ENCODE measurements at places on chromosomes 12 and 14.
A peak's percentile ranks its signal among the peaks of the same experiment; 100 is the strongest.

- DNase-seq = no peak
These were observed 259.2 kb upstream of the CRY1 start for GRCh38 chr12:107352347-107353081.

DNA sequence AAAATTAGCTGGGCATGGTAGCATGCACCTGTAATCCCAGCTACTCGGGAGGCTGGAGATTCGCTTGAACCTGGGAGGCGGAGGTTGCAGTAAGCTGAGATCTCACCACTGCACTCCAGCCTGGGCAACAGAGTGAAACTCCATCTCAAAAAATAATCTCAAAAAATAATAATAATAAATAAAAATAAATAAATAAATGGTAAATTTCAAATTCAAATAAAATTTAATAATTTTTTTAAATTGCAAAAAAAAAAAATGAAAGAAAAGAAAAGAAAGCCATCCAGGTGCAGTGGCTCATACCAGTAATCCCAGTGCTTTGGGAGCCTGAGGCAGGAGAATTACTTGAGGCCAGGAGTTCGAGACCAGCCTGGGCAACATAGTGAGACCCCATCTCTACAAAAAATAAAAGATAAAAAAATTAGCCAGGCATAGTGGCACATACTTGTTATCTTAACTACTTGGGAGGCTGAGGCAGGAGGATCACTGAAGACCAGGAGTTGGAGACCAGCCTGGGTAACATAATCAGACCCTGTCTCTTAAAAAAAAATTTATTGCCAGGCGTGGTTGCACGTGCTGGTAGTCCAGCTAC, 36.4 kb downstream of the ALDH2 start:
- DNase-seq = no peak

DNA sequence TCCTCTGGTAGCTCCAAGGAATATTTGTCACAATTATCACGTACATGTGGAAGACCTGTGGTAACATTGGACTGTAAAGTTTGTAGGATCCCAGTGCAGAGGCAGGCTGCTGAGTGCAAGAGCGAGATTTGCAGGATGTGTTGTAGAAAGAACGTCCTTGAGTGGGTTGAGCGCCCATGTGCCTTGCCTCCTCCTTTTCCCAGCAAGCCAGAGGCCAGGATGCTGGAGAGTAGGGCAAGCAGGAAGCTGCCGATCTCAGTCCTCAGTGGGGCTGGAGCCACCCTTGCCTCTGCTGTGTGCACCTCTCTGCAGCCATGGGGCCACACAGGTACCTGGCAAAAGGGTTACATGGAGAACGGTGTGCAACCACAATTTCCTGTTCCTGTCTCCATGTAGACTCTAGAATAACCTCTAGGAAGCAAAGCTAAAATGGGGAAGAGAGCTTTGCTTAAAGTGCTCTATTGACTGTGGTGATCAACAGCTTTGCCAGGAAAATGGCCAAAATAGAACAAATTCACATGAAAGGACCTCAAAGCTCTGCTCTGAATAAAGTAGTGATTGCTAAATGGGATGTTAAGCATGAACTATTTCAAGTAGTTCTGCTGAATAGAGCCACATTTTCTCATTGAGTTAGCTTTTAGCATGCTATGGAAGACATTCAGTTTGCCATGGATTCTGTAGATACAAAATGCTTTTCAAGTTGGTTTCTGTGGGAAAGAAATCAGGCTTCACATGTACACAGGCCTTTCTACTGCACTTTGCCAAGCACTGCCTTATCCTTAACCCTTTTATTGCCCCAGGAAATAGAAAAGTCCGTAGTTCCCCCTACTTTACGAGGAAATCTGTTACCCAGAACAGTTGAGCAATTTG, 37.4 kb downstream of the ANKRD9 start:
- no peak for DNase-seq

GRCh38 chr12:68487721-68488309, 122.9 kb upstream of the RAP1B start:
- DNase-seq = no peak

GRCh38 chr12:128853600-128854197, 421 bp downstream of the GLT1D1 start:
- DNase-seq = no peak

- DNase-seq = peak; percentile 15
These were observed 131.0 kb upstream of the SRRM4 start for GRCh38 chr12:118850244-118850825.

- no peak for DNase-seq
These were observed 11.9 kb downstream of the ANKRD13A start for GRCh38 chr12:110010853-110011723.

GRCh38 chr12:68359674-68360073, 27.5 kb upstream of the MDM1 start:
- no peak for DNase-seq

DNA sequence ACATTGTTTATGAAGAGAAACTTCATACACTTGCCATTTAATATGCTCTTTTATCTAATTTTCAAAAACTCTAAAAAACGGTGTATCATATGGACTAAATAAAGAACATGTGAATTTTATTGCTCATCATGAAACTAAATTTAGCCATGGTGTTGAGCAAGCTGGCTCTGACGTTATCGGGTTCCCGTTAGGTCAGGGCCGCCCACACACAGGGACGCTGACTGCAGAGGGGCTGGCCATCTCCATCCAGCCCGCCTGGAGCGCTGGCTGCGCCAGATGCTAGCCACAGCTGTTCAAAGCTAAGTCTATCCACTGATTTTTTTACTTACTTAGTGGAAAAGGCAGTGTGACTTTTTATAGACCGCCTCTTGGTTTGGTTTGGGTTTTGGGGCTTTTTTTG, 36.5 kb upstream of the DYNC1H1 start:
- no peak for DNase-seq

DNA sequence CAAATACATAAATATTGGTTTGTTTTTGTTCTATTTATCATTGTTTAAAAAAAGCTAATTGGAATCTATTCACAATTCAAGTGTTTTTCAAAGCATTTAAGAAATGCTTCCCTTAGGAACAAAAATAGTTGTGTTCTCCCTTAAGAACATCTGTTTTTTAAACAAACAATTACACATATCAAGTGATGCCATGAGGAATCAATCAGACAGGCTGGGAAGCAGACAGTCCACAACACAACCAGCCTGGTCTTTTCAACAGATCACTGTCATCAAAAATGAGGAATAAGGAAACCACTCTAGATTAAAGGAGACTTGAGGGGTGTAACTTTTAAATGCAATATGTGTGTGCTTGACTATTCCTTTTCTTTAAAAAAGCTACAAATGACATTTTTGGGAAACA, 25.5 kb downstream of the GALC start:
- DNase-seq = no peak

GRCh38 chr14:82642425-82642824, 1108.8 kb upstream of the SEL1L start:
- peak; percentile 15 for DNase-seq

DNA sequence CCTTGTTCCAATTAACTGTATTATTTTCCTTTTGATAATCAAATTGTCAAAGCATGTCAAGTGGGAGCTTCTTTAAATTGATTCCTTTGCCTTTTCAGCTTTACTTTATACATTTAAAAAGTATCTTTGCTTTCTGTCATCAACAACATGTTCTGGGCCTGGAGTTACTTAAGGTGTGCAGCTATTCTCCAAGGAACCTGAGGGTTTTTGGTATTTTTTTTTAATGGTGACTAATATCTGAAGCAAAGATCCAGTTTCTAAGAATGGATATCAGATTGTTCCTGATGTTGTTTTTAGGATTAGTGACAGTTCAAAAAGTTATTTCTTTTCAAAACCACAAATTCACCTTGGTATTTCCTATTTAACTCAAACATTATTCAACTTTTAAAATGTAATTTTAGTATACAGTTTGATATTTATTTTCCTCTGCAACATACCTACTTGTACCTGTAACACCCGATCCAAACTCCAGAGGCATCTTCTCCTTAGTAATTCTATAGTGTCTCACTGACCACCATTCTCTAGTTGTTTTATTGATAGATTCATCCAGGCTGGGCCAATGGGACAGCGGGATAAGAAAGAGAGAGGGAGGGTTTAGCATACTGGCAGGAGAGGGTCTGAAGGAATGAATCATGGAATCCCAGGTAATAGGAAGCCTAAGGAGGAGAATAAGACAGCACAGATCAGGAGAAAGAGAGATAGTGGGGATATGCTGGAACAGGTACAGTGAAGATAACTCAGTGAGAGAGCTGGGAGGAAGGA, 3.1 kb downstream of the CBLN3 start:
- no peak for DNase-seq

DNA sequence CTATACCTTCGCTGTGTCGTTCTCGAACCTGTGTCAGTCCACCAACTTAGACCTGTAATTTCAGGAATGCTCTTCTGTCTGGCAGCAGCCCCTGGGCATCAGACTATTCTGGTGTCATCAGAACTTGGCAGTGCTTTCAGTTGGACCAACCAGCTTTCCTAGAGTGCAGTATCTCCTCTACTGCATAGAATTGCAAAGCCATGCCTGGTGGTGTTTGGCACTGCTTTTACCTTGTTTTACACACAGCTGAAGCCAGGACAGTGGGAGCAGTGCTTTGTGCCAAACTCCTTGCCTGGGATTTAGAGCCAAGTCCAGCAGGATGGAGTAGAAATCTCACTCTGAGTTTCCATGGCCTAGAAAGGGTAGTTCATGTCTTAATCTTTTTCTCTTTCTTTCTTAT, 1.5 kb downstream of the FLVCR2 start:
- DNase-seq = no peak

DNA sequence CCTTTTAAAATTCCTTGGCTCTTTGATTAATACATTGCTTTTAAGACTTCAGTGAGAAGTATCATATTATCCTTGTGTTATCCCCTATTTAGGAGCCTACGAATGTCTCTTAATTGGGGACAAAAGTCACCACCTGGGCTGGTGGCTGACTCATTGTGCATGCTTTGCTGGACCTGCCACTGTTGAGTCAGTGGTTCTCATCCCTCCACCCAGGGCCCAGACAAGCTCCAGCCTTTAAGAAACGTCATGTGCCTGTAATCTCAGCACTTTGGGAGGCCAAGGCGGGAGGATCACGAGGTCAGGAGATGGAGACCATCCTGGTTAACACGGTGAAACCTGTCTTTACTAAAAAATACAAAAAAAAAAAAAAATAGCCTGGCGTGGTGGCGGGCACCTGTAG, 57.9 kb downstream of the OTX2 start:
- no peak for DNase-seq

GRCh38 chr14:26820572-26820971, 222.7 kb upstream of the NOVA1 start:
- DNase-seq = no peak

DNA sequence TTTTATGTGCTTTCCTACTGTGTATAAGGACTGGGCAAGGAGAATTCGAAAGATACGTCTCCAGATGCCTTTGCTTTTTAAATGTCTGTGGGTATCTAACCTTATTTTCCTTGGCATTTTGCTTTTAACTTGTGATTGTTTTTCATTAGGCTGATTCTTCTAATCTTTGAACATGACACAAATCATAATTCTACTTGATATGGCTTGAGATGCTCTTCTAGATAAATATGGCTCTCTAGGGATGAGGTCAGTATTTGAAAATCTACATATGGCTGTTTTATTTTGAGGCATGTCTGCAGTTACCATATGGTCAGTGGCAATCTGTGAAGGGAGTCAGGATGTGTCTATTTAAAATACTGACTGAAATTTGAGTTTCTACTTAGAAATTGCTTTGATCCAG, 139.2 kb downstream of the SLC2A13 start:
- DNase-seq = no peak

- DNase-seq = no peak
These were observed 6.8 kb upstream of the KRT80 start for GRCh38 chr12:52198454-52199215.
